ENCODE measurements at places on chromosomes 5 and 9.

GRCh38 chr9:121478816-121479676, 20.6 kb downstream of the GGTA1 start:
- no peak for DNase-seq

- no peak for DNase-seq
These were observed 9.3 kb upstream of the COL5A1 start for GRCh38 chr9:134632329-134632728.

GRCh38 chr9:7121055-7121454, 363.3 kb downstream of the KDM4C start:
- DNase-seq: peak; percentile 92

GRCh38 chr9:100222674-100223073, 123.6 kb downstream of the INVS start:
- DNase-seq: peak; percentile 65

DNA sequence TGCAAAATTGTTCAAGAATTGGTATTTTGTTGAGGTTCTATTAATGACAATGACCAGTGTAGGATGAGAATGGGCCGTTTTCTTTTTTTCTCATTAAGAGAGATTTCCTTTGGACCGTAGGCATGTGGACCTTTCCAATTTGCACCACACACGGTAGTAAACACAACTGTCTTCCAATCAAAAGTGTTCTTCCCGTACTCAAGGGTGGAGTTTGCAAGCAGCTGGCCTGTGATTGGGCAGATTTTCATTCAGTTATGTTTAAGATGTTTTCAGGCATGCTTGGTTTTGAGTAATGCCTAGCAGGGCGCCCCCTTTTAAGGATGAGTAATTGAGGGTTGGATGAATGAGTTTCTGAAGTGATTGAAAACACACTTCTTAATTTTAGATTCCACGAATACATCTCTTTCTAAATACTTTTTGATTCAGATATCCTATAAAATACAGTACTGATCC, 2.5 kb downstream of the KDM3B start:
- DNase-seq: peak; percentile 91

GRCh38 chr5:6236858-6237481, 141.4 kb downstream of the MED10 start:
- DNase-seq: no peak
